Hippocampal formation (tissue), 2 donors: ENCODE measurements at places on chromosomes 6 and 20.

GRCh38 chr20:48892891-48893290 is 28.6 kb upstream of the ARFGEF2 start:
- no peak for DNase-seq

GRCh38 chr20:12966468-12967085 is 42.2 kb upstream of the SPTLC3 start:
- no peak for DNase-seq

- no peak for DNase-seq
These were observed 90.5 kb downstream of the BTBD9 start for GRCh38 chr6:38549180-38549579.

- no peak for DNase-seq
These were observed 260.3 kb upstream of the MAN1A1 start for GRCh38 chr6:119609865-119610264.

DNA sequence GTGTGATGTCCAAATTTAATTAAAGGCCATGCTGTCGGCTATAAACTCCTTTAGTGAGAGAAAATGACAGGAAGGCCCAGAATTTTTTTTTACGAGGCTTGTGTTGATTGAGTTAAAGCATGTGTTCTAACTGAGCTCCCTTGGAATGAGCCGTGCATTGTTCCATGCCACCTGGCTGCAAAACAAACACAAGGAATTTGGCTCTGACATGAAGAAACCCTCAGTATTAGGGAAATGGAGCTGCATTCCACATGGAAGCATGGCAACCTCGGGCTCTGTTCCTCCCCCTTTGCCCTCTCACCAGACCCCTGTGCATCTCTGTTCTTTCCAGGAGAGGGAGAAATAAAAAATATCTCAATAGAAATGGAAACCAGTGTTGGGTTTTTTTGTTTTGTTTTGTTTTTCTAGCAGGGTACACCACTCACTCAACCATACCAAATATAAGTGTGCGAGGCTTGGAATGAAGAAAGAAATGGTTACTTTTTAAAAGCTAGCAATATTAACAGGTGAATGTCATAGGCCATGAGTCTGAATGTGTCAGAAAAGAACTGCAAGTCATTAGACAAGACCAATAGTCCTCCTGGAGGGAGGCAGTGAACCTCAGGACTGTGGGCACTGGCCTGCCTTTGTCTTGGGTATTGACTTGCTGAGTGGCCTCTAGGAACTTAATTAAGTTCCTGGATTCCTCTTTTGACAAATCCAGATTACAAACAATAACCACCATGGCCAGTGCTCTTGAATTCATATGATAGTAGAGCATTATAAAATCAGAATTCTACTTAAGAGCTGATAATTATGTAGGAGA is 935.1 kb downstream of the KIF16B start:
- no peak for DNase-seq

GRCh38 chr6:167699141-167699931 is 127.4 kb upstream of the AFDN start:
- DNase-seq, result peak; percentile 26

GRCh38 chr20:4038676-4039370 is 23.5 kb upstream of the RNF24 start:
- no peak for DNase-seq

DNA sequence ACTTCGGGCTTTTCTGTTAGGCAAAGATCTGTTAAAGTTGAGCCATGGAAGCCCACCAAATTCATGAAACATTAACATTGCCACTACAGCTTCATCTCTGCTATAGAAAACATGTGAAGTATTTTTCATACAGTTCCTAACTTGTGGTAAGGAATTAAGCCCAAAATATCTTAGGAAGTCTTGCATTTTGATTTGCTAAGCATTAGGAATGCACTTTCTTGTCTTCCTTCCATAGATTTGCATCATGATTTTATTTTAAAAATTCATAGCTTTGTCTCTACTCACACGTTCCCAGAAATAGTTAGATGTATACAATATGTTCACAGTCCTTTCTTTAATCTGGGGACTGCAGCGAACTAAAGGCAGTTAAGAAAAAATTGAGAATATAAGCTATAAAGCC is 325.6 kb downstream of the CENPW start:
- no peak for DNase-seq

GRCh38 chr6:162181741-162182401 is 545.7 kb downstream of the PRKN start:
- DNase-seq, result no peak

- DNase-seq, result no peak
These were observed 23.3 kb upstream of the TOP1 start for GRCh38 chr20:41005361-41005729.

DNA sequence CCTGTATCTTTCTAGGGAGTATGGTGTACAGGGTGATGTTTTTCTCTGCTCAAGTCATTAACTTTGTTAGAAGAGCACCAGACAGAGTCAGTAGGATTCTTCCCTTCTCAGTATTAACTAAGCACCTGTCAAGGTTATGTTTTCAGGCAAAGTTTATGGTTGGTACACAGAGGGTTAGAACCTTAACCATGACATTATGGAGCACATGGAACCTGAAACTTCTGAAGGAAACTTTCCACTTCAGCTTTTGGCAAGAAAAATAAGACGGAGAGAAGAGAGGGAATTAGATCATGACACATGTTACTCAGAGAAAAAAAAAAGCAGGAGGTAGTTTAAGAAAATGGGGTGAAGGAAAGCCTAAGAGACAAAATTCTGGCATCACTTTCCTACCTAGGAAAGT is 112.9 kb upstream of the PDE7B start:
- DNase-seq, result no peak

DNA sequence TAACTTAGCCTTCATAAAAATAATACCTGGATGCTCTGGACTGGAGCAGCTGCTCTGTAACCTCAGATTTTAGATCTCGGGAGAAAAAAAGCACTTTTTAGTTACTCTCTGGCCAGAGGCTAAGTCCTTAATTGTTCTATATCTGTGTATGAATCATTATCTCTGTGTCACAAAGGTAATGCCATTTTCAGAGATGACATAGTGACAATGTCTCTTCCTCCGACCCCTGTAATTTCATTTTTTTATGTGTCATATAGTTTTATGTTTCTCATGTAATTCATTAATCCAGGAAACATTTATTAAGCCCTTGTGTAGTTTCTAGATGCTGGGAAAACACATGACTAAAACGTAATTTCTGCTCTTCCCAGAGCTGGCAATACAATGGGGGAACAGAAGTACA is 55.6 kb downstream of the SENP6 start:
- DNase-seq, result no peak

- no peak for DNase-seq
These were observed 89.2 kb downstream of the TXNDC5 start for GRCh38 chr6:7821426-7821825.

GRCh38 chr6:46538800-46539480 is 47.7 kb upstream of the RCAN2 start:
- no peak for DNase-seq

GRCh38 chr6:137121401-137121997 is 51.9 kb downstream of the IL22RA2 start:
- DNase-seq, result no peak

GRCh38 chr6:154411076-154411475 is 54.5 kb upstream of the IPCEF1 start:
- DNase-seq, result no peak

- DNase-seq, result no peak
These were observed 5.8 kb downstream of the FLRT3 start for GRCh38 chr20:14331646-14332045.

DNA sequence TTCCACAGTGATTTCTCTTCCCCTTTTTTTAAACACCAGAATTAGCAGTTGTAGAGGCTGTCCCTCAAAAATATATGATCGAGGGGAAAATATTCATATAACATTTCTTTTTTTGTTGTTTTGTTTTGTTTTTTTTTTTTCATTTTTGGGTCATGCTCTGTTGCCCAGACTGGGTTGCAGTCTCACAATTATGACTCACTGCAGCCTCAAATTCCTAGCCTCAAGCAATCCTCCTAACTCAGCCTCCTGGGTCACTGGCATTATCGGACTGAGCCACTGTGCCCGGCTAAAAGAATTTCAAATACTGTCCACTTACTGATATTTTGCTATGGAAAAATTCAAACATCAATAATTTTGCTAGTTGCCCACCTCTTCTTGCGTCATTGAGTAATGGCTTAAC is 134.0 kb downstream of the HFE start:
- DNase-seq, result no peak

DNA sequence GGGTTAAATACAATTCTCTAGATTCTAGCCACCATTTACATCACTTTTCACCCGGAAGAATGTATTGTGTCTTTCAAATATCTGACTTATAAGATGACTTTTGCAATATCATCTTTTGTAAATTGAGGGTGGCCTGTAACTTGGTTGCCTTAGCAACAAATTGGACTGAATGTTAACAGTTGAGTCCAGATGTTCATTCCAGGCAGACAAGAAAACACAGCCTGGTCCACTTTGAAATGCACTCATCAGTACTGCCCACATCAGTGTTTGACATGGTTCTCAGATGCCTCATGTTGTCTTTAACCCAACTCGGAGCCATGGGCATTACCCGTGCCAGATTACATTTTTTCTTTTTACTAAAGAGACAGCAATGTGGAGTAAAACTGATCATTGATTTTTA is 781.6 kb upstream of the CHD6 start:
- no peak for DNase-seq

GRCh38 chr6:11876934-11877433 is 98.4 kb upstream of the ADTRP start:
- no peak for DNase-seq

- DNase-seq, result no peak
These were observed 15.3 kb upstream of the ANGPT4 start for GRCh38 chr20:931401-931800.
